ENCODE measurements at places on chromosomes 7 and 10.

- DNase-seq = no peak
Observed at GRCh38 chr10:92657024-92657423, 32.7 kb upstream of the HHEX start.

DNA sequence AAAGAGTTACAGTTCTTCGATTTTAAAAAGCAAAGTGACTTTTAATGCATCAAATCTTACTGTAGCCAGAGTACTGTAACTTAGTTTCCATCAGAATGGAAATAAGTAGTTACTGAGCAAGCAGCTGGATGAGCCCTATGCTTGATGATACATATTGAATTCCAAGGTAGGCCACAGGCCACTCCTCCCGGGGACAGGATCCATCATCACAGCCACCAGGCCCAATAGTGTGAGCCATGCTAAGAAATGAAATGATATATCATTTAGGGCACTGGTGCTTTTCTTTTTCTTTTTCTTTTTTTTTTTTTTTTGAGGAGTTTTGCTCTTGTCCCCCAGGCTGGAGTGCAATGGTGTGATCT is 42.9 kb upstream of the TOMM7 start:
- DNase-seq = no peak

GRCh38 chr10:93288679-93289634 is 193.2 kb downstream of the MYOF start:
- peak; percentile 92 for DNase-seq

DNA sequence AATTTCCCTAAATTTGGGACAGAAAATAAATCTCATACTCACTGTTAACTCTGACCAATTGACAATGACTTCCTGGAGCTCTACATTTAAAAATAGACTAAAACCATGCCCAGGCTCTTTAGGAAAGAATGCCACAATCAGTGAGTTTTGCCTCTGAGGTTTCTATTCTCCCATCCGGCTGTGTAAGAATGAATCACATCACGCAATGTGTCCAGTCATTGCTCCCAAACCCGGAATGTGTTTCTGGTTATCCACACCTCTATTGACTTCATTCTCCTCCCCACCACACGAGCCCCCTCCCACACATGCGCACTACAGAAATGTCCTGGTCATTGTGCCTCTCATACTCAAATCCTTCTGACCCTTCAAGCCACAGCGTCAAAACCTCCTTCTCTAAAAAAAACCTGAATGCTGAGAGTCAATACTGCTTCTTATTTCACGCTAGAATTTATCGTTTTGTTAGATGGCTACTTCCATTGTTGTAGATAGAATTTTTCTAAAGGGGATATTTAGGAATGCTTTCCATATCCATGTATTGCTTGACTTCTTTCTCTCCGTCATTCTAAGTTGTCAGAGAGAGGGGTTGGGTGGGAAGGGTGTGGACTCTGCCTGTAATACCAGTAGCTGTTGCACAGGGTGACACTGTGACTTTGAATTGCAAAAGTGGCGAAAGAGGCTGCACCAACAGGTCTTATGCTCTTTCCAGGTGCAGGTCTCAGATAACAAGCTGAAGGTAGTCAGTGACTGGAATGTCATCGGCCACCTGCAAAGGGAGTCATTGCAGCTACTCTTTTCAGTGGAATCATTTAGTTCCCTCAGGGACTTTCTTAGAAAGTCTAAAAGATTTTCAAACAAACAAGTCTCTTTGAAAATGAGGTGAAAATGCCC is 356.6 kb downstream of the PAXIP1 start:
- DNase-seq = no peak

- no peak for DNase-seq
Observed at GRCh38 chr10:113153493-113154102, 203.6 kb downstream of the TCF7L2 start.

GRCh38 chr10:93280121-93280698 is 201.9 kb downstream of the MYOF start:
- no peak for DNase-seq

DNA sequence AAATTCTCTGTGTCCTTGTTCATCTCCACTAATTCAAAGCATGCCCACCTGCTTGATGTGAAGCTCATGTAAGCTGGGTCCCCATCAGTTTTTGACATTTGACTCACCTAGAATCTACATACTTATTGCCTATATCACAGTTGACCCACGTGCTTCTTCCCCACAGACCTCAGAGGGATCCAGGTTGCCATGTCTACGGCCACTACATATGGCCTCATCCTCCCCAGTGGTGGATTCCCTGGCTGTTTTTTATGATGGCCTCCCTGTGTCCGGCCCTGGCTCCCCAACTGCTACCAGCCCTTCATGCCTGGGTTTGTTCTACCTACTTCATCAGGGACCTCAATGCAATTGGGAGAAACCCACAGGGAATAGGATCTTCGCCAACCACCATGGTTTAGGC is 187.4 kb upstream of the GDF10 start:
- no peak for DNase-seq

DNA sequence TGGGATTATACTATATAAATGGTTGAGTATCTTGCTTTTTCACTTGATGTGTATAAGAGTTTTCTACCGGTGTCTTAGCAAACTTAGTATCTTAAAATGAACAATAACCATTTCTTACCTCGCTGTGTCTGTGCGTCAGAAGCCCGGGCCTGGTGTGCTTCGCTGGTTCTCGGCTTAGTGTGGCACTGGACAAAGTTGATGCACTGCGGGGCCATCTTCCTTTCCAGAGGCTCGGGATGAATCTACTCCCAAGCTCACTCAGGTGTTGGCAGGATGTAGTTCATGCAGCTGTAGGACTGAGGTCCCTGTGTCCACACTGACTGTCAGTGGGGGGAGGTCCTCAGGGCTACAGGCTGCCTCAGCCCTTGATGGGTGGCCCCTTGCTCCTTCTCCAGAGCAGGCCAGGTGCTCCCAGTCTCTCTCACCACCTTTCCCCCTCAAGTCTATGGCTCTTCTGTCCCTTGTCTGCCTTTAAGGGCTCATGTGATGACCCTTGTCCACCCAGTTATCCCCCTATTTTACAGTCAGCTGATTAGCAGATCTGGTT is 227.8 kb downstream of the GLRX3 start:
- DNase-seq = no peak

GRCh38 chr10:96984541-96985131 is 152.5 kb downstream of the LCOR start:
- DNase-seq = no peak

DNA sequence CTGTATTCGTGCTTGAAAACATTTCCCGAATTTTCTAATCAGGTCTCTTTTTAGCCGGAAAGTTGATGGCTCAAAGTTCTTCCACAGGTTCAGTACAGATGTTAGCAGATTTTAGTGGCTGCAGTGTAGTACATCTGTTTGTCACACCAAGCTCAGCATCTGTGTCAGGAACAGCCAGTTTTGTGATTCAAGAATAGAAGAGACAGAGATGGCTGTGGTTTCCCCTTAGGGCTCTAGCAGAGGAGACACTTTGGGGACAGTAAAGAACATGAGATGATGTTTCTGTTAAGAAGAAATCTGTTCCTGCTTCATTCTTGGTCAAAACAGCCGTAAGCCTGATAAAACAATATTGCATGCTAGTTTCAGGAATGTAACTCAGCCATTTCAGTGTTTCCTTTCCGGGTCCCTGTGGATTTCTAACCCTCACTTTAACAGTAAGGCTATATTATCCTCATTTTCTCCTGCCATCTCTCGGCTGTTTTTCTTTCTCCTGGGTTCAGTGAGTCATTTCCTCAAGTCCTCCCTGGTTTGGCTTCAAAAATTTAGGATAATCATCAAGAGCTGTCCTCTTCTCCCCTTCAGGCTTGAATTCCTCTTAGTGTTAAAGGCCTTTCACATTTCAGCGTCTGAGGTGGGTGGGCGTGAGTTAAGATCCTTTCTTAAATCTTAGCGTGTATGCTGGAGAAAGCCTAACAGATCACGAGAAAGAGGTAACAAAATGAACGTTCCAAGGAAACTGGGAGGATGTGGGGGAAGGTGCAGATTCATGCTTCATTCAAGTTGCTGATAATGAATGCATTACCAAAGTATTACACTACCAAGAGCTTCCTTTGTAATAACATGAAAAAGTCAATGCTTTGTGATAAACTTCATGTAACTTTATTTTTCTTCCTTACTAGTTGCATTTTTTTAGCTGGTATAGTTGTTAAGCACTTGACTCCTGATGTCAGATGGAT is 37.1 kb upstream of the BICC1 start:
- no peak for DNase-seq

GRCh38 chr10:71632896-71633600 is 86.5 kb downstream of the C10orf105 start:
- no peak for DNase-seq

GRCh38 chr10:24306507-24306875 is 97.6 kb downstream of the KIAA1217 start:
- no peak for DNase-seq

Data from AG09309 (cell line).